Endothelial cell of umbilical vein (primary cell): ENCODE measurements at places on chromosomes 16 and 17. TPM values are rescaled to one million over a fixed set of nuclear protein-coding genes. Genes with fewer than 3 reads are reported as not detected.

Gene LRRC59
- 179 and 183 TPM in 2 replicates for total RNA-seq

Gene BAHCC1
- 10.3 and 11.6 TPM in 2 replicates for total RNA-seq

Gene KIF2B
- total RNA-seq: not detected in 2 replicates

Gene HAS3
- 1.8 TPM in 2 replicates for total RNA-seq

Gene OMG
- total RNA-seq: not detected in 2 replicates

Gene TEKT1
- total RNA-seq: not detected in 2 replicates

Gene NBR1
- 52.1 and 57.0 TPM in 2 replicates for total RNA-seq

Gene TNFRSF17
- total RNA-seq: not detected in 2 replicates
